Neural progenitor cell (in vitro differentiated cells): ENCODE measurements at places on chromosomes 3 and 15. TPM values are rescaled to one million over a fixed set of nuclear protein-coding genes. Genes with fewer than 3 reads are reported as not detected.
A peak's percentile ranks its signal among the peaks of the same experiment; 100 is the strongest.

- no peak for DNase-seq
These were observed 10.1 kb downstream of the PARP15 start for GRCh38 chr3:122587572-122587971.

- peak; percentile 51 for DNase-seq
These were observed 27.5 kb downstream of the SQOR start for GRCh38 chr15:45662375-45662774.

- no peak for DNase-seq
These were observed 150.2 kb downstream of the IMPG2 start for GRCh38 chr3:101170062-101170771.

GRCh38 chr15:42120285-42120684 is 25.9 kb upstream of the PLA2G4D start:
- no peak for DNase-seq

- DNase-seq, result no peak
These were observed 79.1 kb downstream of the CADPS start for GRCh38 chr3:62795978-62796657.

- peak; percentile 49 for DNase-seq
These were observed 556 bp downstream of the PEX5L start for GRCh38 chr3:180036092-180036670.

The BFSP2 gene
- total RNA-seq, result not detected in 2 replicates

The DNAH12 gene
- 0.02 and 0.03 TPM in 2 replicates for total RNA-seq

The HRG gene
- not detected in 2 replicates for total RNA-seq

The CRTAP gene
- total RNA-seq, result 127 and 137 TPM in 2 replicates
